ENCODE measurements at places on chromosomes 7 and 10.
A peak's percentile ranks its signal among the peaks of the same experiment; 100 is the strongest.

DNA sequence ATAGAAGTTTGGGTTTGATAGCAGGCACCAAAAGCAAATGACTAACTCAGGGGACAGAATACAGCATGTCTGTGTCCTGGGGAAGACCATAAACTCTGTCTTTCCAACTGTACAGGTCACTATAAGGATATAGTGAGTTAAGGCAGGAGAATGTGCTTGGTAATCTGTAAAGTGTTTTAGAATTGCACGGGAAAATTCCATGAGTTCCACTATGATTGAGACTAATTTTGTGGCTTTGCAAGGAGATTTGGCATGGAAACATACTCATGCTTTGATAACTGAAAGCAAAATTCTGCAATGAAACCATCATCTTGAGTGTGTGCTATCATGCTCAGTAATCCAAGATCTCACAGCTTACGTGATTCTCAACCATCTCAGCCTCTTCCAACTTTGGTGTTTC is 152.6 kb downstream of the PKD1L1 start:
- peak; percentile 72 for DNase-seq

DNA sequence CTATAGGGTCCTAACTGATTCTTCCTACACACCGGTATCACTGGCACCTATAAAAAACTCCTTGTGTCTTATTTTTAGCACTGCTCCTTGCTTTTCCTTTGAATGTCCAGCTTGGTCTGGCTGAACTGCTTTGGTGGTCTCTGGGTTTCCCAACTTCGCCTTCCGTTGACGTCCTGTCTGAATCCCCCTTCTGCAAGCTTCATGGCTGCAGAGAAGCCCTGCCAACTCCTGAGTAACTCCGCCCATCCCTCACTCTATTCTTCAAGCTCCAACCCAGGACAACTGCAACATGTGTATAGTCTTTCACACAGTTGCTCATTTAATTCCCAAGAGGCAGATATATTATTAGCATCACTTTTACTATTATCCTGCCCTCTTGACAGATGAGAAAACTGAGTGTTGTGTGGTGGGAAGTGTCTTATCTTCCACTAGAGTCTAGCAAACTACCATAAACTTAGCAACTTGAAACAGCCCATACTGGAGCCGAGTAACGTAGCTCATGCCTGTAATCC is 40.9 kb downstream of the MTURN start:
- DNase-seq, result no peak

DNA sequence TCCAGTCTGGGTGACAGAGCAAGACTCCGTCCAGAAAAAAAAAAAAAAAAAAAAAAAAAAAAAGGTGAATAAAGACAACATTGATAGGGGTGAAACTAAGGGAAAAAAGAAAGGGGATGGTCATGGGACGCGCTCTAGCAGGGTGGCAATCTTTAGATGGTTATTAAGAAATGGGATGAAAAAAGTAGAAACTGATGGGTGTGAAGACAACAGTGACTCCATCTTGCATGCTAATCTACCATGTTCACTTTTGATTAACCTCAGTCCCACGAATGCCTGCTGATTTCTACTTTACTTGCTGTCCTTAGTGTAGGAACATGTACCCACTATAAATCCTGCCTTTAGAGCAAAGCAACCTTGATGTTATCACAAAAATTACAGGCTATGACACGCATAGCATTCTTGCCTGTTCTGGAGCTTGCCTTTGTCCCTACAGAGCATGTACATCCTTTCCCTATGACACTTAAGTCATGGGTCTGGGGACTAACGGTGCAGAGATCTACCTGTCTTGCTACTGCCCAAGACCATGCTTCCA is 38.5 kb downstream of the P4HA1 start:
- no peak for DNase-seq

DNA sequence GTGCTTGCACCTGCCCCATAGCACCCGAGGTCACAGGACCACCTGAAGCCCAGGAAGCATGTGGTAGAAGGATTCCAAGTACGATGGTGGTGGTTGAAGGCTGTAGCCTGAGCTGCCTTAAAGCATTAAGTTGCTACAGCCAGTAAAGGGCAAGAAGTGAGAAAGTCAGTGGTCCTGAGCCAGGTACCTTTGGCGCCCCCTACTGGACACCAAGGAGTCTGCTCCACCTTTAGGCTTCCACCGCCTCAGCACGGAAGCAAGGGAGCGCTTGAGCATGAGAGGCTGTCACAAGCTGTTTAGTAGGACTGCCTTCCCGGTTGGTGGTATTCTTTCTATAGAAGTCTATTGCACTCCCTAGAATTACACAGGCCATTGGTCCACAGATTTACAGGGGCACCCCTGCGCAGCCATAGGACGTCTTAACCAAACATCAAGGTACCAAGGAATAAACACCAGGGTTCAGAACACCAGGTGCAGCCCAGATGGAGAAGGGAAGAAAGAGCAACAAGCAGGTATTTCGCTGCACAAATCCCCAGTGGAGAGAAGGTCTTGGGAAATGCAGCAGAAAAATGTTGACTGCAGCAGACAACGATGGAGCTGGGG is 2.2 kb downstream of the CRTAC1 start:
- DNase-seq, result peak; percentile 30
